Activated CD4-positive, alpha-beta T cell treated with anti-CD3 and anti-CD28 coated beads for 36 hours (primary cell): ENCODE measurements at places on chromosomes 7 and 10. TPM values are rescaled to one million over a fixed set of nuclear protein-coding genes. Genes with fewer than 3 reads are reported as not detected.
A peak's percentile ranks its signal among the peaks of the same experiment; 100 is the strongest.

KIAA1549 gene
- 0.53 TPM for total RNA-seq

GBX1 gene
- 0.16 TPM for total RNA-seq

GRCh38 chr10:124727361-124727960, 16.7 kb downstream of the FAM53B start:
- no peak for DNase-seq
- H3K4me1 ChIP-seq, result peaks cover 80% of the 10 kb centered on the region
- H3K27ac ChIP-seq, result peak overlapping the region; percentile 86
- peaks cover 11% of the 10 kb centered on the region for H3K36me3 ChIP-seq

DNA sequence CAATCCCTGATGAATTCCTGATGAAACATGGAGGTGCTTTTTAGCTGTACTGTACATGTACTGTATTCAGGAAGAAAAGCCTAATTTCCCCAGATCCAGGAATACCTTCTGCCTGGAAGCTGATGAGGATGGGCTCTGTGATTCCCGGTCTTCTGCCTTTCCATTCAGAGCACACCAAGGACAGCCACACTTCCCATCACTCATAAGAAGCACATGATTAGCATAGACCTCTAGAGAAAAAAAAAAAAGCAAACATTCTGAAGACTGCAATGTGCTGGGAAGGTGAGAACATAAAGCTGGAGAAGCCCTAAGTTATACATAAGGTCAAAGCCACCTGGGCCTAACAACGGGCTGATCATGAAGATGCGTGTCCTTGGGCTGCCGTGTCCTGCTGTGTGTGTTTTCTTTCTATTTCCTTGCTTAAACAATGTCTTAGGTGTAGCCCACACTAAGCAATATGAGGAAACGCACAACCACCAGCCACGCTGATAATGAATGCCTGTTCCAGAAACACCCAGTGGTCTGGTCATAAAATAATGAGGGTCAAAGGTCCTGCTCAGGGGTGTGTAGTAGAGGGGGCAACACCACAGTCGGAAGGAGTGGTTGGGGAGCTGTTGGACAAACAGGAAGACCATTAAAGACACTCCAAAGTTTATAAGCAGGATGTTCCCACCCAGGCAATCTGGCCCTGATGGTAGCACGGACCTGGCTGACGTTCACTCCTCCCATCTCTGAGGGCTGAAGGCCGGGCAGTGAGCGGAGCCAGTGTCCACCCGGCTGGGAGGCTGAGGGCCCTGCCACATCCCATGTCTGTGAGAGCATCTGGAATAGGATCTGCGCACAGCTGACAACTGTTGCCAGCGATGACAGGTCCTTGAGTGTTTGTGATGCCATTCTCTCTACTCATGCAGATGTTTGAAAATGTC, 7.9 kb downstream of the PKD1L1 start:
- no peak overlapping the region for H3K4me3 ChIP-seq
- H3K27me3 ChIP-seq, result no peaks in the 10 kb centered on the region

DNA sequence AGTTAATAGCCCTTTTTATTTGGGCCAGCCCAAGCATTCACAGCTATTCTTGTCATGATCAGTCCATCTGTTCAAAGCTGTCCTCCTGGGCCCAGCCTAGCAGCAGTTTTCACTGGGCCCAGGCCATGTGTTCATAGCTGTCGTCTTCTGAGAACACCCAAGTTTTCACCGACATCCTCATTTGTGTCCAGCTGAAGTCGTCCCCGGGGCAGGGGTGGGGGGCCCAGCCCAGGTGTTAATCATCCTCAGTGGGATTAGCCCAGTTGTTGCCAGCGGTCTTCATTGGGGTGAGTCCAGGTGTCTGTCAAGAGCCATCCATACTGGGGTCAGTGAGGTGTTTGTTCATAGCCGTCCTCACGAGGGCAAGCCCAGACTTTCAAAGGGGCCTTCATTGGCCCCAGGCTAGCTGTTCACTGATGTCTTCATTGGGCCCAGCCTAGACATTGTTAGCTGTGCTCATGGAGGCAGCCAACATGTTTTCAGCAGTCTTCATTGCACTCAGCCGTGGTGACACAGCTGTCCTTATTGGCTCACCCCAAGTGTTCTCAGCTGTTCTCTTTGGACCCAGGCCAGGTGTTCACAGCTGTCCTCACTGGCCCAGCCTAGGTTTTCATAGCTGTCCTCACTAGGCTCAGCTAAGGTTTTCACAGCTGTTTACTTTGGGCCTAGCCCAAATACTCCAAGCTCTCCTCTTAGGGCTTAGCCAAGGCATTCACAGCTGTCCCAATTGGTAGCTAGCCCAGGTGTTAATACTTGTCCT, 10.0 kb downstream of the FRG2B start:
- H3K27ac ChIP-seq, result no peak overlapping the region
- H3K4me1 ChIP-seq, result no peaks in the 10 kb centered on the region
- no peaks in the 10 kb centered on the region for H3K36me3 ChIP-seq
- no peak overlapping the region for H3K4me3 ChIP-seq
